Heart left ventricle (tissue), 16 donors: ENCODE measurements at places on chromosomes 5 and 9.

- DNase-seq, result no peak
These were observed 706.1 kb upstream of the PTPRD start for GRCh38 chr9:11318946-11319345.

GRCh38 chr9:17930071-17930470 lies 351.2 kb downstream of the SH3GL2 start:
- no peak for DNase-seq

DNA sequence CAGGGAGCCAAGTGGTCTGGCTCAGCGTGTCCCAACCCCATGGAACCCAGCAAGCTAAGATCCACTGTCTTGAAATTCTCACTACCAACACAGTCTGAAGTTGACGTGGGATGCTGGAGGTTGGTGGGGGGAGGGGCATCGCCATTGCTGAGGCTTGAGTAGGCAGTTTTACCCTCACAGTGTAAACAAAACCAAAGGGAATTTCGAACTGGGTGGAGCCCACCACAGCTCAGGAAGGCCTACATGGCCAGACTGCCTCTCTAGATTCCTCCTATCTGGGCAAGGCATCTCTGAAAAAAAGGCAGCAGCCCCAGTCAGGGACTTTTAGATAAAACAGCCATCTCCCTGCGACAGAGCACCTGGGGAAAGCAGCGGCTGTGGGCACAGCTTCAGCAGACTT lies 17.1 kb upstream of the FBXL17 start:
- DNase-seq, result no peak

GRCh38 chr5:156716591-156717380 lies 133.3 kb upstream of the PPP1R2B start:
- no peak for DNase-seq

- DNase-seq, result no peak
These were observed 73.8 kb downstream of the MED27 start for GRCh38 chr9:132005899-132006298.

- peak; percentile 93 for DNase-seq
These were observed 44.4 kb upstream of the SMAD5 start for GRCh38 chr5:136087961-136088871.

GRCh38 chr9:127445851-127446712 lies 5.1 kb downstream of the RPL12 start:
- DNase-seq, result no peak

- peak; percentile 69 for DNase-seq
These were observed 71.5 kb downstream of the GADD45G start for GRCh38 chr9:89676281-89676680.

- DNase-seq, result no peak
These were observed 223.3 kb downstream of the EBF1 start for GRCh38 chr5:158876263-158876942.

DNA sequence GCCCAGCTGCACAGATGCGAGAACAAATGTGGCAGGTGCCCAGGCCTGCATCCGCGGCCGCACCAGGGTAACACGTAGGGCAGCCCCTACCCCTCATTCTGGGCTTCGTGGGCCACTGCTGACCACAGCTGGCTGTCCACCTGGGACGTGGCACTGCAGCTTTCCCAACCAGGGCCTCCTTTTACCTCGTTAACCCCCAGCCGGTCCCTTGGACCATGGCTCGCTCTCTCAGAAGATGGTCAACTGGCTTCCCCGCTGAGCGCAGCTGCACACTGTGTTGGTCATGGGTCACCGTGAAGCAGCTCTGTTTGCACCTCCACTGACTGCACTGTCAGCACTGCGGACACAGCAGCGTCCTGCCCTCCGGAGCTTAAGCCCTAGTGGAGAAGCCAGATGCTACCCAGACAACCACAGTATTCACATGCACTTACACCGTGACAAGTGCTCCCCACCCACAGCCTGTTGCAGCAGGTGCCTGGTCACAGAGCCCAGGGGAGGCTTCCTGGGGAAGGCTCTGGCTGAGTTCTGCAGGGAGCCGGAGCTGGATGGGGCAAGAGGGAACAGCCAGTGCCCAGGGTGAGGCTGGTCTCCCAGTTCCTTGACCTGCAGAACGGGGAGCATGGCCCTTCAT lies 10.5 kb upstream of the PLEKHG4B start:
- DNase-seq, result no peak

DNA sequence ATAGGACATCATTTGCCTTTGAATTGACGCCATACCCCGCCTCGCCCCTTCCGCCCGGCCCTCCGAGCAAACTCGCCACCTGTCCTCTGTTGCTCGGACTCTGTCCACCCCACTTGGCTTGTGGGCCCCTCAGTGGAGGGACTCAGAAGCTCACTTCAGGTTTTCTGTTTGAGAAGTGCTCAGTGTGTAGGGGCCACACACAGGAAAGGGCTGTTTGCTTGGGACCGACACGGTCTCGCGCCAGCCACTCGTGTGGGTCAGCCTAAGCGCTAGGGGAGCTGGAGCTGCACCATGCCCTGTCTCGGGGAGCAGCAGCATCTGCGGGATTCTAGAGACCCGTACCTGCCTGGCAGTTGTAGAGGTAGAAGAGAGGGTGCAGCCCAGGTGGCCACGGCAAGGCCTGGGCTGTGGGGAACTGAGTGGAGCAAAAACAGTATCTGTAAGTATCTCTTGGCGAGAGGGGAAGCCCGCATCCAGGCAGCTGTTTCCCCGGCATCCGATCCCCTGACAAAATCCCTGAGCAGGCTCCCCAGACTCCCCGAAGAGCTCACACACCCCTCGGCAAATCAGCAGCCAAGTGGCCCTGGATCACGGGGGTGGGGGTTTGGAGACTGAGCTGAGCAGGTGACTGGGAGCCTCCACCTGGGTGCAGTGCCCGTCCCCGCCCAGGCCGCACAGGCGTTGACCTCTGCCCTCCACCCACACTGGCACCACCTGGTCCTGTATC lies 52.2 kb downstream of the COL5A1 start:
- DNase-seq, result no peak

DNA sequence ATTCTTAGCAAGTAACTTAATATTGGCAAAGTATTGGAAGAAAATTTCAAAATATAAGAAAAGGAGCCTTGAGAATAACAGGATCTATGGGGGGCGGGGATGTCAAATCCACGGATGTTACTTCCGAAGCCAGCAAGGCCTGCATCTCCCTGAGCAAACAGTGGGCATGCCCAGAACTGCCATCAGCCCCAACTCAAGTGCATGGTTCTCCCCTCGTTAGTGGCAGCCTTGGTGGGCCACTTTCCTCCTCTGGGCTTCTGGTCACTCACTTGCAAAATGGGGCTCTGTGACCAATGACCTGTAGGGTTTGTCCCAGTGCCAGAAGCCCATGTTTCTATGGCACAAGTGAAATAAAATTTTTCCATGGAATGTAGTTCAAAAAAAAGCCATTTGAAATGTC lies 27.2 kb upstream of the MED10 start:
- no peak for DNase-seq

- no peak for DNase-seq
These were observed 277.2 kb upstream of the NR4A3 start for GRCh38 chr9:99544526-99544925.

- DNase-seq, result no peak
These were observed 89.6 kb downstream of the SFXN1 start for GRCh38 chr5:175567954-175568353.

DNA sequence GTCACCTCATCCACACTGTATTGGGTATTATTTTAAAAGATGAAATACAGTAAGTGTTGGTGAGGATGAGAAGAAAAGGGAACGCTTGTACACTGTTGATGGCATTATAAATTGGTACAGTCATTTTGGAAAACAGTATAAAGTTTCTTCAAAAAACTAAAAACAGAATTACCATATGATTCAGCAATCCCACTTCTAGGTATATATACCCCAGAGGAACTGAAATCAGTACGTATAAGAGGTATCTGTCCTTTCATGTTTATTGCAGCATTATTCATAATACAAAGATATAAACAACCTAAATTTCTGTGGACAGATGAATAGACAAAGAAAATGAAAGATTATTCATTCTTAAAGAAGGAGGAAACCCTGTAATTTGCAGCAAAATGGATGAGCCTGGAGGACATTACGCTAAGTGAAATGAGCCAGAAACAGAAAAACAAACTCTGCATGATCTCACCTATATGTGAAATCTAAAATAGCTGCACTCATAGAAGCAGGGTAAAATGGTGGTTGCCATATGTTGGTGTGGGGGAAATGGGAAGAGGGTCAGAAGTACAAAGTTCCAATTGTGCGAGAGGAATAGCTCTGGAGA lies 191.6 kb downstream of the TRIM36 start:
- DNase-seq, result no peak

GRCh38 chr5:66475731-66476130 lies 120.5 kb upstream of the MAST4 start:
- DNase-seq, result no peak
